ENCODE measurements at places on chromosomes 6 and 20.

DNA sequence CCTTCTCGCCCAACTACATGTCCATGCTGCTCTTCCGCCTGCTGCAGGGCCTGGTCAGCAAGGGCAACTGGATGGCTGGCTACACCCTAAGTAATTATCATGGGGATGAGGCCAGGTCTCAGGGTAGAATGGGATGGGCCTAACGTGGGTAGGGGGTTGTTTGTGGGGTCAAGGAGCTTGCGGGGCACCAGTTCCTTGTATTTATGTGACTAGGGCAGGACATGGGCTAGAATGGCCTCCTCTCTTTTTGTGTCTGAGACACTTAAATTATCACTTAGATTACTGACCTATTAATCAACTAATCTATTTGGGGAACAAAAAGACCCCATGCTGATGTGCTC, 10.7 kb downstream of the SLC22A1 start:
- no peak for DNase-seq

- DNase-seq: no peak
Measured at GRCh38 chr6:89008001-89008814, 44.8 kb upstream of the RNGTT start.

DNA sequence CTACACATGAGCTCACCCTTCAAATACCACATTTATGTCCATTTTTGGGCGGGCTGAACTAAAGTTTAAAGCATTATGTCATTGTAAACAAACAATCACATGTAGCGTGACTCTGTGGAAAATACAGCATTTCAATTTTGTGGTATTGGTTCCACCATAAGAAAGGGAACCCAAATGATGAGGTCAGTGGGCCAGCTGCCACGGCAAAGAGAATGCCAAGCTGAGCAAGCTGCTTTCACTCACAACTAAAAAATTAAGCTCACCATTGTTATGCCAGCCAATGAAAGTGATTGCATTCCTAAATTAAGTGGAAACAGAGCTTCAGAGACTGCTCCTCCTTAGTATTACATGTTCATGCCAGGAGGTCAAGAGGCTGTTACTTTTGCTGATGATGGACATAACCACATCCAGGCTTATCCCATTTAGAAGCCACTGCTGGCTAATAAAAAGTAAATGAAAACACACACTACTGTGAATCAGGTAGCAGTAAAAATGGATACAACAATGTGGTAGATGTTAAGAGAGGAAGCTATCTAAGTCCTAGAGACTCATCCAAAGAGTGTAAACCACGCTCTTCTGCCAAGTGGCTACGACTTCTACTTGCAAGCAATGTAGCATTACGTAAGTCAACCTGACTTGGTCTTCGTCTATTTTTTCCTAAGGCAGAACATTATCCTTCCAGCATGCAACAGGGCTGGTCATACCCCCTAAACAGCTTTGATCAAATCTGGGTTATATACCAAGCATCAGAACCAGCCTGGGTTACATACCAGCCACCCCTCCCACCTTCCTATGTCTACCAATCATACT, 164.8 kb downstream of the BACH2 start:
- DNase-seq: no peak

DNA sequence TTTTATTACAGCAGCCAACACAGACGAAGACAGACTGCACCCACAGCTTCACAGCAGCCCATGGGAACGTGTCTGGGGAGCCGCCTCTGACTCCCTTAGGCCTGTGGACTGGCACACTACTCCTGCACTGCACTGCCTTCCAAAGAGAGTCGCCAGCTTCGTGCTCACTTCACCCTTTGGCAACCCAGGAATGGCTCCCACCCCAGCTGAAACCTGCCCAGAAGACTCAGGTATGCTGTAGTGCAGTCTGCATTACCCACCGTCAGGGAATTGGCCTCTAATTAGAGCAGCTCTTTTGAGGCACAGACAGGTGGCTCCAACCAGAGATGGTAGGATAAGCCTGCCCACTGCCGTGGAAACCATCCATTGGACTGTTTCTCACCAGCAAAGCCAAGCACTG, 39.9 kb upstream of the FRMD1 start:
- DNase-seq: no peak

All from stimulated activated CD4-positive, alpha-beta T cell treated with anti-CD3 and anti-CD28 coated beads, Interleukin-2, amount 100 ng/mL, for 4 hours (primary cell).